Glutamatergic neuron (in vitro differentiated cells): ENCODE measurements at places on chromosomes 16 and 17. TPM values are rescaled to one million over a fixed set of nuclear protein-coding genes. Genes with fewer than 3 reads are reported as not detected.

GRCh38 chr17:42112552-42113176, at the start of gene DHX58:
Gene DHX58, minus strand, starts transcription at chr17:42112714. Its CDS starts 822 bp downstream, at chr17:42111892.
- peaks cover 3% of the 10 kb centered on the region for H3K4me1 ChIP-seq
- peaks cover 6% of the 10 kb centered on the region for H3K27me3 ChIP-seq

DNA sequence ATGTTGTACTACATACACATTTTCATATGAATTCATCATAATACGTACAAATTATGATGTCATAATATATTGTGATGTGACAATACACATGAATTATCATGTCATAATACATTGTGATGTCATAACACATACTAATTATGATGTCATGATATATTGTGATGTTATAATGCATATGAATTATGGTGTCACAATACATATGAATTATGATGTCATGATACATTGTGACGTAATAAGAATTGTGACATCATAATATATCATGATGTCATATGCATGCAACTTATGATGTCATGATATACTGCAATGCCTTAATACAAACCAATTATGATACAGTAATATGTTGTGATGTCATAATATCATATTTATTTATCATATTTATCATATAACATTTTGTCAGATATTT, 2074.3 kb downstream of the TP53TG3F start:
- no peak overlapping the region for H3K27ac ChIP-seq
- peaks cover 3% of the 10 kb centered on the region for H3K27me3 ChIP-seq
- peaks cover 5% of the 10 kb centered on the region for H3K36me3 ChIP-seq
- DNase-seq = no peak

DNA sequence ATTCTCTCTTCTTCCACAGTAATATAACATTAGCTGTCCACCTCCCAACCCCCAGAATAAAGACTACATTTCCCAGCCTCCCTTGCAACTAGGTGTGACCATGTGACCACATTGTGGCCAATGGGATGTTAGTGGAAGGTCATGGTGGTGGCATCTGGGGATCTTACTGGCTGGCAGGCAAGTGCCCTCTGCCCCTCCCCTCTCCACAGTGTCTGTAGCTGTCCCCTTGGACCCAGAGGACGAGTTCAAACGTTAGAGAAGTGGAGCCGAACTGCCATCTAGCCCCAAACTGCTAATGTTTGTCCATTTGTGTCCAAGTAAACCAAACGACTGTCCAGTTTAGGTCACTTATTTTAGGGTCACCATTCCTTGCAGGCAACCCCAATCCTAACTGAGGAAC, 26.6 kb upstream of the KCNG4 start:
- peak; percentile 71 for DNase-seq
- peak overlapping the region; percentile 2 for H3K27ac ChIP-seq
- peaks cover 4% of the 10 kb centered on the region for H3K27me3 ChIP-seq

GRCh38 chr16:754656-755055, 5.9 kb upstream of the MSLN start:
- no peak overlapping the region for H3K4me3 ChIP-seq
- no peak overlapping the region for H3K27ac ChIP-seq
- no peak for DNase-seq
- H3K4me1 ChIP-seq = peaks cover 13% of the 10 kb centered on the region
- peaks cover 5% of the 10 kb centered on the region for H3K36me3 ChIP-seq

DNA sequence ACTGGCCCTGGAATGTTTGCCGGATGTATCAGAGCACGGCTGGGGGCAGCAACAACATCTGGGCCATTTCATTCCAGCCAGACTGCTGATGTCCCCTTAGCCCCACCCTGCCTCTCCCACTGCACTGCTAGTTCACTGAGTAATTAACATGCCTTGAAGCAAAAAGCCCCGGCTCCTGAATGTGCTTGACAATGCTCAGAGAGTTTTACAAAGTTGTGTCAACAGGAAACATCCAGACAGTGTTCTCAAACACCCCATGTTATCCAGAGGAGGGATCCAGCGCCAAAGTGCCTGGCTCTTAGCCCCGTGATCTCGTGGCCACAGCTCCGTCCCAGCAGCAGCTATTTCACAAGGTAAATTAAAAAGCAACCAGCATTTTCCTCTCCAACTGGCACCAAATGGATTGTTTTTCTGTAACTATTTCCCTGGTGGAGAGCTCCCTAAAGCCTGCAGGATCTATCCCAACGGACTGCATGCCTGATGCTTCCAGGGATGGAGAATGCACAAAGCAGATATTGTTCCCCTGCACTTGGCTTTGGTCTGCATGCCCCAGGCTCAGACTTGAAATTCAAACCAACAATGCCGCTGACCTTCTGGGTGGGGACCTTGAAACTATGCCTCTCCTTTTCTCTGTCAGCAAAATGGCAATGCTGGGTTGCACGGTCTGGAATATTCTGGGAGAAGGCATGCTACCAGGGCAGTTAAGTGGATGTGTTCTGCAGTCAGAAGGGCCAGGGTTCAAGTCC, 115.6 kb upstream of the CDH5 start:
- no peak for DNase-seq
- no peak overlapping the region for H3K4me3 ChIP-seq
- no peaks in the 10 kb centered on the region for H3K27me3 ChIP-seq
- no peaks in the 10 kb centered on the region for H3K36me3 ChIP-seq

GRCh38 chr17:15392326-15392741, 50.9 kb upstream of the TEKT3 start:
- no peaks in the 10 kb centered on the region for H3K27me3 ChIP-seq
- H3K27ac ChIP-seq = no peak overlapping the region
- H3K36me3 ChIP-seq = no peaks in the 10 kb centered on the region
- no peak overlapping the region for H3K4me3 ChIP-seq
- no peaks in the 10 kb centered on the region for H3K4me1 ChIP-seq

GRCh38 chr16:9134739-9135138, 43.3 kb downstream of the HAPSTR1 start:
- H3K27me3 ChIP-seq = peaks cover 4% of the 10 kb centered on the region
- peak; percentile 67 for DNase-seq
- H3K36me3 ChIP-seq = no peaks in the 10 kb centered on the region

DNA sequence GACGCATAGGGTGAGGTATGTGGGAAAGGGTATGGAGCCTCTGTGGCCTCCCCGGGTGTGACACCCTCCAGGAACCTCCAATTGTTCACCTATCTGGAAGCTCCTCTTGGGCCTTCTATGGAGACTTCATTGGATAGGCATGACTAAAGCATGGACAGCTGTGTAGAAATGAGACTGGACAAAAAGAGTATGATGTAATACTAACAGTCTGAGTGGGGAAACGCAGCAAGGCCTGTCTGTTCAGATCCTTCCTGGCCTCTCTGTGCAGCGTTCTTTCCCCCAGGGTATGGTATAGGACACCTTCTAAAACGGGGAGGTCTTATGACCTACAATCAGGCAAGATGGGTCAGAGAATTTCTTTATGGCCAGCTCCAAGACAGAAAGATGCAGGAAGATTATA, 30.7 kb upstream of the CCNF start:
- no peaks in the 10 kb centered on the region for H3K4me1 ChIP-seq
- DNase-seq = no peak
- H3K27ac ChIP-seq = no peak overlapping the region

Gene SMIM5
- total RNA-seq = 0.20 TPM

Gene CCDC200
- not detected for total RNA-seq

Gene KRT12
- not detected for total RNA-seq
